ENCODE measurements at places on chromosomes 4 and X. TPM values are rescaled to one million over a fixed set of nuclear protein-coding genes. Genes with fewer than 3 reads are reported as not detected.

Gene PRDM8
- 26.9 TPM for total RNA-seq

Gene H2BW2
- not detected for total RNA-seq

Gene FAM241A
- total RNA-seq = 6.5 TPM

Gene LRCH2
- total RNA-seq = 57.1 TPM

Gene OPRPN
- total RNA-seq = not detected

Gene PPBP
- total RNA-seq = 4.1 TPM

Gene BTK
- 0.41 TPM for total RNA-seq

Gene PAGE5
- total RNA-seq = not detected

Gene TMEM35A
- 98.2 TPM for total RNA-seq

Gene AFM
- not detected for total RNA-seq

Gene ABLIM2
- total RNA-seq = 9.4 TPM

Gene NAA11
- not detected for total RNA-seq

Gene GABRQ
- 0.82 TPM for total RNA-seq

Gene MAPK10
- 177 TPM for total RNA-seq

Gene GRIA2
- total RNA-seq = 339 TPM

All from frontal cortex (tissue), 4 donors.